ENCODE measurements at places on chromosomes 4 and X.

- no peak for DNase-seq
Measured at GRCh38 chrX:122626871-122627270, 557.2 kb upstream of the GRIA3 start.

- no peak for DNase-seq
Measured at GRCh38 chr4:134632056-134632455, 430.5 kb upstream of the PABPC4L start.

DNA sequence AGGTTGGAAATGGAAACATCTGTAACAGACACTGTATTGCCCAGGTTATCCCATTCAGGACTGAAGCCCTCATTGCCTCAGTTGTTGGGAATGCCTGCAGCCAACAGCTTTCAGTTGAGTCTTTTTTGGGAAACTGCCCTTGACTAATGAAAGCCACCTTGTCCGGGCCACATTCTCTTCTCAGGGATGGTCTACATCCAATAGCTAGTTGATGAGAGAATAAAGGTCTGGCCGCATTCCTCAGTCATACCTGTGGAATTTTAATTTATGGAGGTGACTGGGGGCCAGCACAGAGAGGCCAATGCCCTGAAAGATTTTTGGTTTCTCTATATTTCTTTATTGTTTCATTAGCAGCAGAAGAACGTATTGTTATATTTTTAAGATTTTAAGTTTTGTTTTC, 147.6 kb upstream of the MSX1 start:
- DNase-seq = no peak

DNA sequence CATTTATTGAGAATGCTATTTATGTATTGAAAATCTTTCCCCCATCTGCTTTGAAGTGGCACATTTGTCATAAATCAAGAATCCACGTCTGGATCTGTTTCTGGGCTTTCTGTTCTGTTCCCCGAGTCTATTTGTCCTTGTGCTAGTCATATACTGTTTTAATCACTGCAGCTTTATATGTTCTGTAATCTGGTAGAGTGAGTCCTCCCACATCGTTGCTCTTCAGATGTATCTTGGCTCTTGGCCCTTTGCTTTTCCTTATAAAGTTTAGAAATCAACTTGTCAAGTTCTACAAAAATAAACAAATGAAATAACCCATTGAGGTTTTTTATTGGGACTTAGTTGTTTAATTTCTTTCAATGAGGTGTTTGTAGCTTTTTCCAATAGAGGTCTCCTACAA, 29.0 kb downstream of the LONRF3 start:
- no peak for DNase-seq

GRCh38 chr4:47031011-47031678, at the start of gene GABRB1:
TSS of gene GABRB1 (plus strand) at chr4:47031567.
- no peak for DNase-seq

Data from stimulated activated CD8-positive, alpha-beta memory T cell treated with anti-CD3 and anti-CD28 coated beads, Interleukin-7, amount 100 ng/mL, for 1 hour (primary cell).